ENCODE measurements at places on chromosomes 4 and X.

- H3K4me1 ChIP-seq, result no peaks in the 10 kb centered on the region
- no peak overlapping the region for H3K4me3 ChIP-seq
- no peak for DNase-seq
Observed at GRCh38 chrX:124328765-124329164, 3.7 kb upstream of the TEX13D start.

GRCh38 chrX:151416579-151416978 is 19.6 kb downstream of the VMA21 start:
- H3K36me3 ChIP-seq, result no peaks in the 10 kb centered on the region
- no peaks in the 10 kb centered on the region for H3K27me3 ChIP-seq
- H3K27ac ChIP-seq, result no peak overlapping the region
- DNase-seq, result no peak

GRCh38 chr4:74944354-74944793 is 11.5 kb downstream of the PARM1 start:
- H3K36me3 ChIP-seq, result no peaks in the 10 kb centered on the region
- peaks cover 3% of the 10 kb centered on the region for H3K4me1 ChIP-seq

DNA sequence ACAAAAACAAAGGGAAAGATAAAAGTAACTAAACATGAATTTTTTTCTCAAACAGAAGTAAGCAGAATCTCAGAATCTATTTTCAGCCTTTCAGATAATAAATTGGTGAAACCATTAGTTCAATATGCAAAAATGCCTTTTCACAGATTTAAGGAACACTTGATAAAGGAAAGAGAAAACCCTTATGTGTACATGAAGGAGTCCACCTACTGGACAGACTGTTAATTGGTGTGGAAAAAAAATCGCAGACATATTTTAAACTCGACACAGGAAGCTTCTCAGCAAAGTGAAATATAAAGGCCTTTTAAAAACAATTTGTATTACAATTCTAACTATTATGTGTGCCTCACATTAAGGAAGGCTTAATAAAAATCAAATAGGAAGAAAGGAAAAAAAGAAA is 22.3 kb downstream of the COX7B2 start:
- no peak for DNase-seq
- H3K4me1 ChIP-seq, result no peaks in the 10 kb centered on the region
- H3K27me3 ChIP-seq, result no peaks in the 10 kb centered on the region
- H3K27ac ChIP-seq, result no peak overlapping the region
- H3K4me3 ChIP-seq, result no peak overlapping the region

DNA sequence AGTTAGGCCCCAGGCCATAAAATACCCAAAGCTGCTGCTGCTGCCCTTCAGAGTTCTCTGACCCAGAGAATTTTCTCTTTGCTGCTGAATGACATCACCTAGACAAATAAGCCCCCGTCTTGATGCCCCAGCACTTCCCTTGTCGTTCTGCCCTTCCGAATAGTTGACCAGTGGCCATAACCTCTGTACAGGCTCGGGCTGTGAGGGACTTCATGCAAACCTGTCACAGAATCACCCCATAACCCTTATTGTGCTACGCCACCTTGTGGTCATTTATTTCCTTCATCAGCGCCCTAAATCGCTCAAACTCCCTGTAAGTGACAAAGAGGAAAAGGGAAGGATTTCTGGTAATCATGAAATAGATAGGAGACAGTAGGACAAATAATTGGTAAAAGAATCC is 18.8 kb downstream of the SPACA5 start:
- H3K27ac ChIP-seq, result no peak overlapping the region
- no peak for DNase-seq
- no peak overlapping the region for H3K4me3 ChIP-seq

DNA sequence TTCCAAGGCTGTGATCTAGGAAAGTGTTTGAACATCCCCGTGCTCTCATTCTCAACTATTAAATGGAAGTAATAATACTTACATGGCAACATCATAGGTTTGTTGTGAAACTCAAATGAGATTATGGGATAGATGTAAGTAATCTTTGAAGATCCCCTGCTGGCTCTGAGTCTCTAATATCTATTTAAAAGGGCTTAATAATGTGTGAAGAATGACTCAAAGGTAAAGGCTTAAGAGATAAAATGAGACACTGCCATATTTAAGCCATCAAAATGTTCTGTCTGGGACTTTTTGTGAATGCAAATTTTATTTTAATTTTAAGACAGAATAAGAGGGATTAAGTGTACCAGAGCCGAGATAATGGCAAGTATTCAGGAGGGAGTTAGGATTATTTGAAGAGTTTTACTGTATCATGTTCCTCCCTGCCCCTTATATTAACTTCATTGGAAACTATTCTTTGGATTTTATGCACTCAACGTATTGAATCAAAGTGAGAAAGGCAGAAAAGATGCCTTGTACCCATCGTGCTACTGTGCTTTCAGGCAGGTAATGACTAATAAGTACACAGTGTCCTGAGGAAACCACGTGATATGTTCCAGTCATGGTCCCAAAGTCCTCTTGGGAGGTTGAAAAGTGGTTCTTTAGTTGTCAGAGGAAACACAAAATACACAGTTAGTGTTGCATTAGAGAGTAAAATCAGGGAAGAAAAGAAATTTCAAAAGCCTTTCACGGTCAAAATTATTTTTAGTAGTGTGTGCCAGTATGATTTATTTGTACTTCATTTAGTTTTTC is 192.4 kb downstream of the RBM46 start:
- no peaks in the 10 kb centered on the region for H3K27me3 ChIP-seq
- H3K36me3 ChIP-seq, result no peaks in the 10 kb centered on the region
- no peak for DNase-seq
- no peak overlapping the region for H3K27ac ChIP-seq

DNA sequence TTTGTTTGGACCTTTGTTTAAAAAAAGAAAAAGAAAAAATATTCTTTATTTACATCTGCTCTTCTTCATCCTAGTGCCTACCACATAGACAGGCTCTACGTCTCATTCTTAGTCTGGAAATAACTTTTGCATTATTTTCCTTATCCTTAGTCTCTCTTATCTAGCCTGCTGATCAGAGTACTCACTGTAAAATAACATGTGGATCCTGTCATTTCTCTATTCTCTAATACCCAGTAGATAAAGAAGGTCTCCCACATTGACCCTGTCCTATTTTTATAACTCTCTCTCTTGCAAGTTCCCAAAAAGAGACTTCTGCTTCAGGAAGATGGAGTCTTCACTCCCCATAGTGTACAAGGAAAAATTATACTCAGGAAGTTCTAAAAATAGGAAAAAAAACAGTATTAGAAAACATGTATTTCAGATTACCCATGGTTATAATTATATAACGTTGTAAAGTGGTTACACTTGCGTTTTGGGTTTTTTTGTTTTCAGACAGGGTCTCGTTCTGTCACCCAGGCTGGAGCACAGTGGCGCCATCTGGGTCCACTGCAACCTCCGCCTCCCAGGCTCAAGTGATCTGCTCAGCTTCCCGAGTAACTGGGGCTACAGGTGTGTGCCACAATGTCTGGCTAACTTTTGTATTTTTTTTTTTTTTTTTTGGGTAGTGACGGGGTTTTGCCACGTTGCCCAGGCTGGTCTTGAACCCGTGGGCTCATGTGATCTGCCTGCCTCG is 23.8 kb downstream of the ZFX start:
- no peak overlapping the region for H3K4me3 ChIP-seq
- no peak overlapping the region for H3K27ac ChIP-seq
- no peaks in the 10 kb centered on the region for H3K27me3 ChIP-seq
- no peaks in the 10 kb centered on the region for H3K36me3 ChIP-seq
- DNase-seq, result no peak

DNA sequence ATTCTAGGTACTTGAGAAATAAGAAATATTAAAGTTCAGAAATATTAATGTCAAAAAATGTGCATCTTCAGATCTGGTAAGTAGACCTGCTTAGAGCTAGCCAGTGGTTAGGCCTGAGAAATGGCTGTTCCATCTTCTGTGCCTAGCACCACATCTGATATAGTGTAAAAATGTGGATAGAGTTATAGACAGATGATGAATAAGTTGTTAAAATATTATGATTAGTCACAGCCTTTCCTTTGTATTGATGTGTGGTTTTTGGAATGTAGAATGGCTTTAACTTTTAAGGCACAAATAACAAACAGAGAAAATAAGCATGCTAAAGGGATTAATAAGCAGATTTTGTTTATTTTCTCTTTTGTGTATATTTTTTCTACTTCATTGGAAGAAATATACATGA is 133.5 kb upstream of the NUDT6 start:
- H3K27me3 ChIP-seq, result no peaks in the 10 kb centered on the region
- no peak for DNase-seq
- H3K36me3 ChIP-seq, result no peaks in the 10 kb centered on the region
- H3K4me3 ChIP-seq, result no peak overlapping the region

GRCh38 chr4:56123051-56123450 is 174.3 kb downstream of the CEP135 start:
- H3K36me3 ChIP-seq, result no peaks in the 10 kb centered on the region
- H3K27ac ChIP-seq, result no peak overlapping the region
- H3K4me1 ChIP-seq, result no peaks in the 10 kb centered on the region
- no peak overlapping the region for H3K4me3 ChIP-seq
- DNase-seq, result no peak

- no peak overlapping the region for H3K27ac ChIP-seq
- no peaks in the 10 kb centered on the region for H3K27me3 ChIP-seq
- no peak for DNase-seq
- H3K36me3 ChIP-seq, result no peaks in the 10 kb centered on the region
- no peaks in the 10 kb centered on the region for H3K4me1 ChIP-seq
- no peak overlapping the region for H3K4me3 ChIP-seq
Observed at GRCh38 chr4:136748165-136748564, 784.1 kb downstream of the PCDH18 start.

Measured in aorta (tissue), 5 donors.